ENCODE measurements at places on chromosomes 3 and 15.
A peak's percentile ranks its signal among the peaks of the same experiment; 100 is the strongest.

DNA sequence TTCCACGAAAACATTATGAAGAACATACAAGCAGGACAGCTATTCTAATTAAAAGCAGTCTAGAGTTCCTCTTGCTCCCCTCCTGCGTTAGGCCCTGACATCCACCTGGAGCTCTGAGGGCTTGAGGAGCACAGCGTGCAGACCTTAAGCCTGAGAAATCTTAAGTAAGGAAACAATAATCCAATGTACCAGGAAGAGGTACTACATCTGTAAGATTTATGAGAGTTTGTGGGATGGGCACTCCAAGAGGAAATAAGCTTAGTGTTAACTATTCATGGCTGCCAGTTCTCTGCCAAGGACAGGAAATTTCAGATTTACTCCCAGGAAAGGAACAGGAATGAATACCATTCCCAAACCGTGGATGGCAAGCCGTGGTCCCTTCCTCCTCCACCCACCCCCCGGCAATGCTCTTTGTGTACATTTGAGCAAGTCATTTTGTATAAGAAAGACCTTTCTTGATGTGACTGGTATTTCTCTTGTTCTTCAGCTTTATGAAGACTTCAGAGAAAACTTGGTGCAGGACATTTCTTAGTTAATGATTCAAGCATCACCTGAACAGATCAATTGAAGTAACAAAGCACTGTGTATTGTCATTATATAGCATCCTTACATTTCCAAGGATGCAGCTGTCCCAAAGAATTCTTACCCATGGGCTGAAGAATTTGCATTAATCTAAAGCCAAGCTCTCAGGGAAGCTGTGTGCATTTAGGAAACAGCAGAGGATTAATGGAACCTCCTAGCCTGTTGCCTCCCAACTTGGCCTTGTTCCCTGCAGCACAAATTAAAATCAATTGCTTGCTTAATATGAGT is 28.8 kb upstream of the VILL start:
- DNase-seq: no peak

- DNase-seq: no peak
Observed at GRCh38 chr3:53151870-53152660, 8.9 kb upstream of the PRKCD start.

DNA sequence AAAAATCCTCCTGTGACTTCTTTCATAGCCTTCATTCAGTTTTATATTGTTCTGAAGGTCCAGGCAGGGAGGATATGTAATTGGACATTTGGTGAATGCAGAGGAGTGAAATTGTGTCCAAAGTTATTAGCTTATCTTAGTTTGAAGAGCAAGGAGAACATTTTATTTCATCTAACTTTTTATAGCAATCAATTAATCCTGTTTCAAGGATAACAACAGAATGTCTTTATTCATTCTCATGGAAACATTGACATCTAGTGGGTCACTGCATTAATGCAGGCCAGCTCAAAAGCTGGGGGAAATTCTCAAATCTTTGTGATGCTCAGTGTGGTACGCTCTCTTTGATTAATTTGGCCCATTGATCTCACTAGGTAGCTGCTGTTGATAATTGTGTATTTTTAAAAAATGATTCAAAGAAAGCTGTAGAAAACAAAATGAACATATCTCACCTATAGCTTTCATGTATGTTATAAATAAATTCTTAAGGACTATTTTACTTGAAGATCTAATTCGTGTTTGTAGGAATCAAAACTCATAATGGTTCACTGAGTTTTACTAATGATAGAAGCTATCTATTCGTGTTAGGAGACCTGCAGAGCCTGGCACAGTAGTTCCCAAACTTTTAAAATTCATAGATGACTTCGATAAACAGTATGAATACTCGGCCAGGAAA is 150.8 kb upstream of the KCNMB2 start:
- DNase-seq: peak; percentile 37

GRCh38 chr3:125087768-125088391 is 32.1 kb upstream of the HEG1 start:
- DNase-seq: peak; percentile 92

DNA sequence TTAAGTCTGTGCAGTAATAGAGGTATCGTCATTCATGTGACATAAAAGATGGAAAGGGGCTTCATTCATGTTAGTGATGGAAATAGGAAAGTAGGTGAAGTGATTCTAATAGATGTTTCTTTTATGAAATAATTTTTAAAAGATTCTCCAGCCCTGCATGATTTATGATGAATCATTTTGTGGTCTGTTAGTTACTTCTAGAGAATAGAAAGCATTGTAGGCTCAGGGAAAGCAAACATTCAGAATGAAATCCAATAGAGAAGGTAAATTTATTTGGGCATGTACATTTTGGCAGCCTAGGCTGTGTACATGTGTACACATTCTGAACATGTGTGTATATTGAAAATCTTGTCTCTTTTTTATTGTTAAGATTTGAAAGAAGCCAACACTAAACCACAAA is 23.1 kb downstream of the PPARG start:
- no peak for DNase-seq

DNA sequence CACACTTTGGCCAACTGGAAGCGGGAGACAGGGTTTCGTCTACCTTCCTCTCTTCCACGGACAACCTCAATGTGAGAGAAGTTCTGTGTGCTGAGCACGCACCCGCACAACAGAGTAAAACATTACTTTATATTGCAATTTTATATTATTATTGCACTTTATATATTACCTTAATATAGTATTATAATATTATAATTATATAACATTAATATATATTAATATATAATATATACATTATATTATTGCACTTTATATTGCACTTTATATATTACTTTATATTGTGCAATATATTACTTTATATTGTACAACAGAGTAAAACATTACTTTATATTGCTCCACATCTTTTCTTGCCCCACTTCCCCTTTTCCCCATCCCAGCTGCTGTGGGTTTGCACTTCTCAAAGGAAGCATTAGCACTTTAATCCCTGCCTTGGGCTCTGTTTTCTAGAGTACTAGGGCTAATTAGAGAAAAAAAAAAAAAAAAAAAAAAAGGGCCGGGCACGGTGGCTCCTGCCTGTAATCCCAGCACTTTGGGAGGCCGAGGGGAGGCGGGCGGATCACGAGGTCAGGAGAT is 76.4 kb upstream of the SLC4A7 start:
- DNase-seq: no peak

GRCh38 chr3:194343561-194343893 is 7.6 kb downstream of the CPN2 start:
- no peak for DNase-seq

DNA sequence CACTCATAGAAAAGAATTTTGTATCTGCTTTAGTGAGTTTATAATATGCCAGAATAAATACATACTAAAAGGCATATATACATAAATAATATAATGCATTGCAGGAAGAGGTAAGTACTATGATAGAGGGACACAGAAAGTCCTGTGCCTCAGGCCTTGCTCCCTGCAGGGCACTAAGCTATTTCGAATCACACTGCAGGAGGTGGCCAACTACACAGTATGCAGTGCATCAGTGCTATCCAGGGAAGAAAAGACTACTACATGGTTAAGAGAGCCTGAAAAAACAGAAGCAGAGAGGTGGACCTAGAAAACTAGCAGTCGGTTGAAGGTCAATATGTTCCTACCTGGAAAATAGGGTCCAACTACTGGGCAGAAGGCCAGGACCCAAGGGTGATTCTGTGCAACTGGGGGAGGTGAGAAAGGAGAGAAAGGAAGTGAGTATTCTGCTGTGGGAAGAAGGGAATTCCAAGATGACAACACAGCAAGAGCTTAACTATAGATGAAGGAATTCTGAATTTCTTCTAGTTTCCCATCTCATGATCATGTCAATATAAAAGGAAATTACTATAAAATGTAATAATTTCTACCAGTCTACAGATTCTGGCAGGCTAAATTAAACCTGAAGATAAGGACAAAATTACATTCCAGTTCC is 218.0 kb downstream of the ZBTB20 start:
- peak; percentile 1 for DNase-seq

DNA sequence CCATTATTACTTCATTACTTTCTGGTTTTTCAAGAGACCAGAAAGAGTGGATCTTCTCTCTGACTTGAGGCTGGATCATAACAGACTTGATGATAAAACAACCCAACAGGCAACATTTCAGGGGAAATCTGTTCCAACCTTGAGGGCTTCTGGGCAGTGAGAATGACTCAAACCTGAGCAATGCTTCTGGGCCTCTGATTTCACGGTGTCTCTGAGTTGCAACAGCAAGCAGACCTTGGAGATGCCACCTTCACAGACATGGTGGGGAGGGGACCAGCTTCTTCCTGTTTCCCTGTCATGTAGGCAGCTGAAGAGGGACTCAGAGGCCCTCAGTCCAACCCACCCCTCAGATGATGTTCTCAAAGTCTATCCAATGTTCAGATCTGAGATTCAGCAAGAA is 104.0 kb downstream of the ABHD5 start:
- DNase-seq: peak; percentile 80

DNA sequence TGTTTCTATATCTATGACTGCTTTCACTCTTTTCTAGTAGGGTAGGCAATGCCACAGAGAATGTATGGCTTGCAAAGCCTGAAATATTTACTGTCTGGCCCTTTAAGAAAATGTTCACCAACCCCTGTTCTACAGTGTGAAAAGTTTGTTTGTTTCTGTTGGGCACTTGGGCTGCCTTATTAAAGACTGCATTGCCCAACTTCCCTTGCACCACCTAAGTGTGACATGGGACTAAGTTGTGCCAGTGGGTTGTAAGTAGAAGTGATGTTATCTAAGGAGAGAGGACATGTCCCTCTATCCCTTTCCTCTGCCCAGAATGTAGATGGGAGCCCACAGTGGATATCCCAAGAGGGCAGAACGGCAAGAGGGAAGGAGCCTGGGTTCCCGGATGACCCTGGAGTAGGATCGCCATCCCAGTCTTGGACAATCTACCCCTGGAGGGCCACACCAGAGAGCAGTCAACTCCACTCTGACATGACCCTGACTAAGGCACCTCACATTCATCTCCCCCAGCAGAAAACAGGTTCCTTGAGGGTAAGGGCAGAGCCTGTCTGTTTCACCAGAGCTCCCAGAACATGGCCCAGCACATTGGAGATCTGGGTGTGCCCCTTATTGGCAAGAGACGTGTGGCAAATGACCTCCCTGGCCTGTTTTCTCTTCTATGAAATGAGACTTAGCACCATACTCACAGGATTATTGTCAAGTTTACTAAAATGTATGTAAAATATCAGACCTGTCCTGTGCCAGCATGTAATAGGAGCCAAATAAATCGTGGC is 138.8 kb downstream of the SMAD6 start:
- DNase-seq: no peak

GRCh38 chr15:36921484-36922091 is 178.8 kb downstream of the MEIS2 start:
- no peak for DNase-seq

GRCh38 chr3:141346418-141346817 is 21.9 kb upstream of the ZBTB38 start:
- DNase-seq: peak; percentile 29
